ENCODE measurements at places on chromosomes 3 and 15.

GRCh38 chr15:76328958-76329357 lies 7.6 kb upstream of the ISL2 start:
- DNase-seq = peak; percentile 85

DNA sequence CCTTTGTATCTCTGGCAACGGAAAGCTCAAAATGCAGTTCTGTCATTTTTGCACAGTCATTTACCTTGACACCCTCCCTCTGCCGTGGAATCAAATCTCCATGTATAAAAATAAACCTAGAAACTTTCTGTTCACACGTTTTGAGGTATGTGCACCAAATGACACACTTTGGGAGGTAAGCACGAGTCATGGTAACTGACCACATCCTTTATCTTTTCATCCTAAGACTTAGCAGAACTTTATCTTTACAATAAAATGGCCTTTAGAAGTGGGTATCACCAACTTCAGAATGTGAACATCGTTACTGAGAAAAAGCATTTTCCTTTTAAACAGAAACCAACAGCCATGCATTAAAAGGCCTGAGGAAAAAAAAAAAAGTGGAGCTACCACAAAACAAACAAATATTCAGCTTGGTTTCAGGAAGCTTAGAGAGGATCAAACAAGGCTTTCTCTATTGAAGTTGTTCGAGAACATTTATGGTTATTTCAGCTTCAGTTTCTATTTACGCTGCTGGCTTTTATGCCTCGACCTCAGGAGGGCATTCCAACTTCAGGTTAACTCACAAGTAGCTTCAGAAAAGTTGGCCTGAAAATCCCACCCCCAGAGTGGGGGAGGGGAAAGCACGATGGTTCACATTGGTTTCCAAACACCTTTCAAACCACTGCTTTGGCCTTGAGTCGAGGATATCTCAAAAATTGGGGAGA lies 171.1 kb upstream of the ICE2 start:
- DNase-seq = peak; percentile 66

DNA sequence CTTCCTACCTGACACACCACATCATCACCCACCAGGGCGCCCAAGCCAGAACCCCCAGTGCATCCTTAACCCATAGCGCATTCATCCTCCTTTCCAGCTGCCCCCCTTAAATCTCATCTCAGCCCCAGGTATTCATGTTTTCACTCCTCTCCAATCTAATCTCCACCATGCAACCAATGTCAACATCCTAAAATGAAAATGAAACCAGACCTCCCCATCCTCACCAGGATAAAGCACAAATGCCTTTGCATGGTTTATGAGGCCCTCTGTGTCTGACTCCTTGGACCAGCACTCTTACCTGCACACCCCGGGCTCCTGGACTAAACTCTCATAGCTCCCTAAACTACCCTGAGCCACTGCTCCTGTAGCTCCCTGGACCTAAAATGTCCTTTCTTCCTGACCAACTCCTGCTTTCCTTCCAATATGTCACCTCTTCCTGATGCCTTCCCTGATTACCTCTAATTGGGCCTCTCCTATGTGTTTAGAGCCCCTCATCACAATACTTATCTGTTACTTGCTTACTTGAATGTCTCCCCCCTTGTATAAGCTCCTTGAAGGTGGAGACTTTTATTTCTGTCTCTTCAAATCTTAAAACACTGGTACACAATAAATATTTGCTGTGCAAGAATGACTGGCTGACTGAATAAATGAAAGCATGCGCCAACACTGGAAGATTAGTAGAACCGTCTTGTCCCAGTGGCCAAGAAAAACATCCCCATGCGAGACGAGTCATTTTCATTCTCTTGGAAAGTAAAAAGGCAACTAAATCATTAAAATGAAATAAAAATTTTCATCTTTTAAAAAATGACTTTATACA lies 142.5 kb downstream of the XXYLT1 start:
- DNase-seq = no peak

GRCh38 chr15:92634060-92634459 lies 21.5 kb downstream of the FAM174B start:
- no peak for DNase-seq

DNA sequence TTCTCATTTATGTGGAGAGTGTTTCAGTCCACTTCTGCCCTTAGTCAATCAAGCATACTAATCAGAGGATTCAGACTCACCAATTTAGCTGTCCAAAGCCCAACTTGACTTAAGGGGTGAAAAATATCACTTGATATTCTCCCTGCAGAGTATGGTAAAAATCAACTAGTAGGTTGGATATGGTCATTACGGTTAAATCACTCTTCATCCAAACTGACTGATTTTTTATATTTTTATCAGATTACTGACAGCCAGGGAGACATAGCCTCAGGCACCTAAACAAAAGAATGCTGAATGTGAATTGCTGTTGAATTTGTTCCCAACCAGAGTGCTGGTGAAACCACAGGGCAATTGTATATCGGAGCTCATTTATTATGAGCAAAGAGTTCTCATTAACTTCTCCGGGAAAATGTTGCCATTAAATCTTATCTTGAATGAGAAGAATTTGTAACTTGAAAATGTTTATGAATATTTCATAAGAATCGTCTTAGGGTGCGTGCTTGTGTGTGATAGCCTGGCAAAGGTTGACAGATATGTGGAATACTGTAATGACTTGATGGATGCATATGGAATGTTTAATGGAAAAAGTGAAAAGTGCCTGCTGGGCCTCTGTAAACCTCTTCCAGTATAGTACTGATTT lies 411.2 kb downstream of the NAALADL2 start:
- no peak for DNase-seq

DNA sequence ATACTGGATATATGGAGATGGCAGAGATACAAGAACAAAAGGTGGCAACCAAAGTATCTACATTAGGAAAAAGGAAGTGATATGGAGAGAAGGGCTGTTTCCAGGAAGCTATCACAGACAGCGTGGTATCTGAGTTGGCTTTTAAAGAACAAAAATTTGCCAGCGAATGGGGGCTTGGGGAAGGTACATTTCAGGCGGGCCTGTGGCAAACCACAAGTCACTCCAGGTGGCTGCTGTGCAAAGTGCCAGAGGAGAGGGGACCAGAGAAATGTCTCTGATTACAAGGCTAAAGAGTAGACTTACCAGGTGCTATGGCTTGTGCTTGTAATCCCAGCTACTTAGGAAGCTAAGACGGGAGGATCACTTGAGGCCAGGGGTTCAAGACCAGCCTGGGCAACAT lies 91.1 kb downstream of the MSL2 start:
- DNase-seq = no peak

- no peak for DNase-seq
Observed at GRCh38 chr3:141529256-141529655, 42.4 kb downstream of the RASA2 start.

DNA sequence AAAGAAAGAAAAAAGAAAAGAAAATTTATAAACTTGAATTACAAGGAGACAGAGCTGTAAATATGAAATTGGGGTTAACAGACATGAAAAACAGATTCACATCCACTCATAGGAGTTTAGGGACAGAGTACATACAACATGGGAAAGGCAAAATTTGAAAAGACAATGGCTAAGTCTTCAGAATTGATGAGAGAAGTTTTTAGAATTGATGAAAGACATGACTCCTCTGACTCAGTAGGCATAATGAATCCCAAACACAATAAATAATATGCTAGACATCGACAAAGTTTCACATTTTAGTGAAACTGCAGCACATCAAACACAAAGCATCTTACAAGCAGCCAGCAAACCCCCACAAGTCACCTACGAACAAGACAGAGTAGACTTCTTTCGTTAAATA lies 84.4 kb upstream of the MELTF start:
- no peak for DNase-seq

DNA sequence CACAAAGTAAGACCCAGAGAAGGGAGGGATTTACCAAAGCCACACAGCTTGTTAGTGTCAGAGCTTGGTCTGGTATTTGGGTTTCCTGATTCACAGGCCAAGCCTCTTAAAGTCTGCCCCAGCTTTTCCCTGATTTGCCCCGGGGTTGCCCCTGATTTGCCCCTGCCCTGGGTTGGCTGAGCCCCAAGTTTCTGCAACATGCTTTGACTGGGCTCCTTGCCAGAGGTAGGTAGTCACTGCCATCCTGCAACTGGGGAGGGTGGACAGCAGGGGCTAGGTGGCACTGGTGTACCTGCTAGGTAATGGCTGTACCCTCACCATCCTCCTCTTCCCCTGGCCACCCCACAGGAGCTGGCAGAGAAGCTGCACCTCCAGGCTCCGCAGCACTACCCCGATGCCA lies 2.5 kb downstream of the MPI start:
- peak; percentile 70 for DNase-seq

DNA sequence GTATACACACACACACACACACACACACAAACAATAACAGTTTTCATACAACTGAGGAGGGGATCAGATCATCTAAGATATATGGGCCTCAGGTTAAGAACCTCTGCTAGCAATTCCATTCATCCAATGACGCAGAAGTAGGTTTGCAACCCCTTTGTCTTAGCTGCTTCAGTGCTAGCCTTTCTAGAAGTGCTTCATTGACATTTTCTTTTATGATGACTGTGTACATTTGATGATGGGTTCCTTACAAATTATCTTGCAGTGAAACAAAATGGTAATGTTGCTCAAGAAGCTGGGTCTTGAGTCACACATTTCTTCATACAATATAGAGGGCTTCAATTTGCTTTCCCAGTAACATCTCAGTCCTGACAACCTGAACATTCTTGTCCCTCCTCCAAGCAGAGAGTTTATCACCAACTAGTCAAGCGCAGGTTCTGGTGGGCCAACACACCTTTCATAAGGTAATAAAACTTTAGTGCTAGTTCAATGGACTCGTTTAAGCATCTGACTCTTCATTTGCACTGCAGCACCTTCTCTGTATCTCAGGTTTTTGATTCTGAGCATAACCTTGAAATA lies 269.5 kb downstream of the CNTN3 start:
- no peak for DNase-seq

GRCh38 chr3:121175083-121175482 lies 267.1 kb downstream of the STXBP5L start:
- DNase-seq = no peak

GRCh38 chr15:75659928-75660645 lies 12.4 kb downstream of the SNX33 start:
- no peak for DNase-seq

GRCh38 chr3:127135241-127136023 lies 57.5 kb upstream of the PRR23E start:
- no peak for DNase-seq

GRCh38 chr15:85598219-85598618 lies 196.5 kb downstream of the KLHL25 start:
- DNase-seq = no peak

GRCh38 chr3:116980099-116980498 lies 270.5 kb downstream of the TUSC7 start:
- DNase-seq = no peak

- no peak for DNase-seq
Observed at GRCh38 chr3:120459196-120459595, 8.4 kb upstream of the FSTL1 start.

- DNase-seq = peak; percentile 49
Observed at GRCh38 chr15:76059320-76060117, at the start of gene TMEM266. TSS of gene TMEM266 (plus strand) at chr15:76059985. CDS start at chr15:76134264, 74,279 bp downstream.

- no peak for DNase-seq
Observed at GRCh38 chr3:37148208-37148607, 26.2 kb downstream of the LRRFIP2 start.

- DNase-seq = no peak
Observed at GRCh38 chr15:82297546-82297945, 34.9 kb downstream of the SAXO2 start.

- DNase-seq = no peak
Observed at GRCh38 chr15:88400084-88400483, 67.1 kb downstream of the MRPL46 start.

- DNase-seq = no peak
Observed at GRCh38 chr3:163347944-163348343, 1730.4 kb downstream of the SI start.

DNA sequence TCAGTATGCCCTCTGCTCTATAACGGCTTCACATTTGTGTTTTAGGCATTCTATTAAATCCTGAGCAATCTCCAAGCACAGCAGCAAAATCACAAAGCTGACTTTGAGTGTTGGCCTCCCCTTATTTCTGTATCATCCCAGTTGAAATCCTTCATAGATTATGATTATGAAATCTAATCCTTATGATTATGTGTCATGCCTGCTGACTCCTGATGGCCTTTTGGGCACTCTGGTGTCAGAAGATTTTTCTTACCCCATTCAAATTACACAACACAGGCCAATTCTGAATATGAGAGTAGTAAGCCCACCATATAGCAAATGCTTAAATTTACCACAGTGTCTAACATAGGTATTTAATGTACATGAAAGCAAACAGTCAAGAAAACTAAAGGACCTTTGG lies 34.3 kb downstream of the CDV3 start:
- DNase-seq = no peak

GRCh38 chr3:78494851-78495250 lies 1272.9 kb downstream of the ROBO1 start:
- DNase-seq = no peak

DNA sequence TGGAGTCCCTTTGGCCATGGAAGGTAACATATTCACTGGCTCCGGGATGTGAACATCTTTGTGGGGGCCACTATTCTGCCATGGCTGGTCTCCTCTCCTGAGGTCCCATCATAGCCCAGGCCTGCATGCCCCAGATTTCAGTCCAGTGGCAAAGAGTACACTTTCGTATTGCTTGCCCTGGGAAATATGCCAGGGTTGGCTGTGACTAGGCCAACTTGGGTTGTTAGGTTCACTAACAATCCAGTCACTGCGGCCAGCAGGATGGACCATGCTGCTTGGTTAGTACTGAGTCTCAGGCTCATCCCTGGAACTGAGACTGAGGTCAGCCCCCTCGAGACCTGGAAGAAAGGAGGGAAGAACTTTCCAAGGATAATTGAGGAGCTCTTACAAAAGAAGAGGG lies 9.8 kb upstream of the EEFSEC start:
- no peak for DNase-seq

- no peak for DNase-seq
Observed at GRCh38 chr3:141782386-141782932, 19.3 kb downstream of the GRK7 start.

DNA sequence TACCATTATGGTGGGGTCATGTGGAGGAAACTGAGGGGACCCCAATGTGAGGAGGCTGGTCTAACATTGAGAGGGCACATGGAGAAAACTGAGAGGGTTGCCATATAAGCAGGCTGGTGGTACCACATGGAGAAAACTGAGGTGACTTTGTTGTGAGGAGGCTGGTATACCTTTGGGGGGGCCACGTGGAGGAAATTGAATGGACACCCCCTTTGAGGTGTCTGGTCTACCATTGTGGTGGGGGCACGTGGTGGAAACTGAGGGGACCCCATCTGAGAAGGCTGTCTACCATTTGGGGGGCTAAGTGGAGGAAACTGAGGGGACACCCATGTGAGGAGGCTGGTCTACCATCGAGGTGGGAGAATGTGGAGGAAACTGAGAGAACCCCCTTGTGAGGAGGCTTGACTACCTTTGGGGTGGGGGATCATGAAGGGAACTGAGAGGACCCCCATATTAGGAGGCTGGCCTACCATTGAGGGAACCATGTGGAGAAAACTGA lies 163.8 kb downstream of the FBLN2 start:
- no peak for DNase-seq

DNA sequence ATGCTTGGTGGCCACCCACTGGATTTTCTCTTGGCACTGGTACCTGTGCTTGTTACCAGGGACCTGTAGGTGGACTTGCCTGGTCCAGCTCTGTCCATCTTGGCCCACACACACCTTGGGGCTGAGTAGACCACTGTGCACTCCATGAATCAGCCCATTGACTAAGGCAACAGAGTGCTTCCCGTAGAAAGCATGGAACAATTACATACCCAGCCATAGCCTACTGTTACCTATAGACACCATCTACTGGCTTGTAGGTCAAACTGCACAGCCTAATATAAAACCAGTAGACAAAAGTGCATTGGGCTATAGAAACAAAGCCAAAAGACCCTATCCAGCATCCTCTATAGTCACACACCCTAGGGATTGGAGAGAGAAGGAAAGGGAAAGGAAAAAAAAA lies 378.9 kb downstream of the OTOL1 start:
- DNase-seq = no peak

- no peak for DNase-seq
Observed at GRCh38 chr15:66167854-66168253, 85.7 kb downstream of the MEGF11 start.
